ENCODE measurements at places on chromosomes 13 and 19. TPM values are rescaled to one million over a fixed set of nuclear protein-coding genes. Genes with fewer than 3 reads are reported as not detected.

GRCh38 chr19:4284176-4284958 lies 5.3 kb downstream of the SHD start:
- DNase-seq, result no peak

DNA sequence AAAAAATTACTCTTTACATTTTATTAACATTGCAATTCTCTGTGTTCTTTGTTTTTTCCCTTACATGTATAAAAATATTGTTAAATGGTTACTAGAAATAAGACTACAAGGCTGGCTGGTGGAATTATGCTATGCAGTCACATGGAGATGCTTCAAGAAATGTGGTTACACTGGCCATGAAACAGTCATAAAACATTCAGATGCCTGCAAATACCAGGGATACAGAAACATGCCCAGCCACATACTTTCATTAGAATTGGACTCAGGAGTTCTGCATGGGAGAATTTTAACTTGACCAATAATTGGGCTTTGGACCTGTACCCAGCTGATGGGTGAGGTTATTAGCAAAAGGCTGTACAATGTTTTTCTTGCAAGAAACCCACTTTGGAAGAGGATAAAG lies 1407.7 kb upstream of the SLC10A2 start:
- no peak for DNase-seq

- no peak for DNase-seq
These were observed 51.4 kb upstream of the PSG8 start for GRCh38 chr19:42816894-42817293.

DNA sequence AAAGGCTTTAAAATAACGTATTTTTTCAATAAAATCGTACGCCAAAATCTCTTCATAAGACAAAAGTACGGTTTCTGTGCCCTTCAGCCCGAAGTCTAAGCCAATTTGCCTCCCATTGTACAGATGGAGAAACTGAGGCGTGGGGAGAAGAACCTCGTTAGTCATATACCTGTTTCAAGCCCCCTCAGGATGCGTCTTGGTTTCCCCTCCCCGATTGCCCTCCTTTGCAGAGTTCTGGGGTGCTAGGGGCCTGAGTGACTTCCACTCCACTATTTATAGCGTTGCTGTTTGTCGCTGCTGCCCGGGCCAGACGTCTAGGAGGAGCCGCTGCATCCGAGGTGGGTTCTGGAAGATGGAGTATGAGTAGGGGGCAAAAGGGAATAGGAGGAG lies 2.3 kb upstream of the LTBP4 start:
- no peak for DNase-seq

- DNase-seq, result no peak
These were observed 21.1 kb upstream of the ZSCAN18 start for GRCh38 chr19:58118979-58119733.

DNA sequence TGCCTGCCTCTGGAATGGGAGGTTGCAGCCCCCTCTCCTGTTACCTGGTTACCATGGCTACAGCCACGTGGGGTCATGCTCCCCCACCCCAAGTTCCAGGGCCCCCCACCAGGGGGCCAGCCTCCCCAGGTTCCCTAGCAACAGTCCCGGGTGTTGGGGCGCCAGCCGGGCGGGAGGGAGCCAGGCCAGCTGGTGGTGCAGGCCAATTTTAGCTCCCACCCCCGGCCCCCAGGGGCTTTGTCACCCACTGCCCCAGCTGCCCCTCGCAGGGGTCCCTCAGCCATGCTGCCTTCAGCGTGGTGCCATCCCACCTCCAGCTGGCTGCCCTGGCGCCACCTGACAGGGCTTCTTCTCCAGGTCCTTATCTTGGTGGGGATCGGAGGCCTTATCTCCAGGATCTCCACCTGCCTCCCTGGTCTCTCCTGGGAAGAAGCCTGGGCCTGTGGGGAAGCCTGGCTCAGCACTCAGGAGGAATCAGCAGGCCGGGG lies 3.0 kb downstream of the MARK4 start:
- DNase-seq, result no peak

The TPTE2 gene
- polyA plus RNA-seq, result 0.20 TPM

- DNase-seq, result no peak
These were observed 500 bp downstream of the ZFP30 start for GRCh38 chr19:37654629-37655300.

DNA sequence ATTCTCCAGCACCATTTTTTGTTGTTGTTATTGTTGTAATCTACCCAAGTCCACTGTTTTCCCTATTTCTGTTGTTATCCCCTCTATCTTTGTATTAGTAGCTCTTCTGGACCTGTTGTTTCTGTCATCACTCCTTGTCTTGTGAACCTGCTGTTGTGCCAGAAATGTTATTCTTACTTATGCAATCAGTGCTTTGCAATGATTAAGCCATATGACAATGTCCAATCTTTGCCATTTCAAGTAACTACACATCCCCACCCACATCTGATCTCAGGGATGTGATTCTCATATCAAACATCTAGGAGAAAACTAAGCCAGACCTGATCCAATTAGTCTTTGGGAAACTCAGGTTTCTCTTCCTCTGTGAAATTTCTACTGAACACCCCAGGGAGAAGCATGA lies 472.6 kb upstream of the KLHL1 start:
- DNase-seq, result no peak

The SHISA2 gene
- 60.0 TPM for polyA plus RNA-seq

The CYP4F8 gene
- polyA plus RNA-seq, result 0.09 TPM
